ENCODE measurements at places on chromosomes 13 and 19.

GRCh38 chr13:32951580-32951979 is 64.6 kb upstream of the KL start:
- no peak for DNase-seq

GRCh38 chr13:86201477-86201876 is 402.3 kb upstream of the SLITRK6 start:
- DNase-seq = no peak

DNA sequence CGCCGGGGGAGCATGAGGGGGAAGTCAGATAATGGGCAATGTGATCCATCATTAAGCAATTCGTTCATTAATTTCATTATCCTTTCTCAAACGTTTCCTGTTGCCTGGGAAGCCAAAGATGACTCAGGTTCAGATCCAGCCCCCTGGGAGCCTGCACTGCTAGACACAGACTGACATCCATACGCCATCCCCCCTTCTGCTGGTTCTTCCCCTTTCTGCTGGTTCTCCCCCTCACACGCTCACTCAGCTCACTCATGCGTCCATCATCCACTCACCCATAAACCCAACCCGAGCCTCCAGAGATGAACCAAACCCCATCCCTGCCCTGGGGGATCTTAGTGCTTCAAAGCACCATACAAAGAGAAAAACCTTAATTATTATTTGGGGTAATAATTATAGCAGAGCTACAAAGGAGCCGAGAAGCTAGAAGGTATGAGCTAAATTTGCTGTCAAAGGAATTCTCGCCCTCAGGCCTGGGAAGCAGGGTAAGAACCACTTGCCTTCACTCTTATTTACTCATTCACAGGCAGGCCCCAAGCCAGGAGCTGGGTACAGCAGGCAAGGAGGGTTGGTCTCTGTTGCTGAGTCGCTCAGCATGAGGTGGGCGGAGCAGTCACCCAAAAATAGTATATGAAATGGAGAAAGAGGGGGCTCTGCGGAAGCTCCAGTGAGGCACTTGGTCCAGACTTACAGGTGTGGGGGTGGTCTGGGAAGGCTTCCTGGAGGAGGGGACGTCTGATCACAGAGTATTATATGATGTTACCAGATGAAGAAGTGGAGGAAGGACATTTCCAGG is 7.0 kb upstream of the ZNF444 start:
- DNase-seq = no peak

- no peak for DNase-seq
Measured at GRCh38 chr13:73715114-73715910, 418.9 kb downstream of the KLF12 start.

DNA sequence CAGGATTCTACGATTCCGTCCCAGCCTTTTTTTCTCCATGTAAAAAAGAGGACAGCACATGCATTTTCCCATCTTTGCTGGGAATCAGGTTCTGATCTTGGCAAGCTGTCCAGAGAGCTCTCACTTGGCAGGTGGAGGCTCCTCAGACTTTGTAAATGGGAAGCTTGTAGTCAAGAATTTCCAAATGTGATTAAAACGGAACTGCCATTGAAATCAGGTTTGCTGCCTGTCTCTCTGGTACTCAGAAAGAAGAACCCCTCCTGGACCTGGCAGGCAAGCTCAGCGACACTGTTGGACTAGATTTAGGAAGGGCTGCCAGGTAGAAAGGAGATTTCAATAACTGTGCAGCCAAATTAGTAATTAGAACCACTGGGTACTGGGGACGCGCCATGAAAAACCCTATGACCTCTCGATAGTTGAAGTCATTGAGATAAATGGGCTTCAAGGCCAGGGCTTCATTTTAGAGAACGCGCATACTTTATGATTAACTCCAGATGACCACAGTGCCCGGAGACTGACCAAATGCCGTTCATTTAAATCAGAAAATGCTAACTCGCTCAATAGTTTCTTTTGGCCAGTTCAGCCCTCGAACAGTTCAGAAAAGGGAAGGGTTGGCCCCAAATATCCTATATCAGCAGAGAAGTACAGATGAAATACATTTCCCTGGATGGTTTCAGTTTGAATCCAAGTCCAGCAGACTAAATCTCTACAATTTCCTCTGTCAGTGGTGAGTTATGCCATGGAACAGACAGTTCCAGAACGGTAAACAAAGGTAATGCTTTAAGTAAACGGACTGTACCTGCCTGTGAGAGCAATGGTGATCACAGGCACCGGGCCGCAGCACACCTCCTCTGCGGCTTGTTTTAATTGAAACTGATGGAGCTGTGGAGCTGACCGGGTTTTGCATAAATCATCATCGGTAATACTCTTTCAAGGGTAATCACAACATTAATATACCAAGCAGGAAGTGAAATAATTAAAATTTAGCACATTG is 517.4 kb downstream of the RFC3 start:
- peak; percentile 11 for DNase-seq

DNA sequence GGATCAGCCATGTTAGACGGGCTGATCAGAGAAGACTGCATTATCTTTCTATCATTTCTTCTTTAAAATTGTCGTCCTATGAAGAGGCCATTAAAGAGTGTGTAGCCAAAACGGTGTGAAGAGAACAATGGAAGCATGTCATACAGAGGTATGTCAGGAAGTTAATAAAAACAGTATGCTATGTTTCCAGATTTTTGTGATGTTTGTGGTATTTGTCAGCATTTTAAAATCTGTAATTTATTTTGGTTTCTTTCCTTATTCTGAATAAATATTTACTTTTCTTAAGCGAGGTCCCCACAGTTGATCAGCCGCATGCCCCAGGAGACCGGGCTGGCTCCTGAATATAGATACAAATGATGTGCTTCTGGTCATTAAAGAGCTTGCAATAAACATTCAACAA is 142.9 kb upstream of the SERP2 start:
- DNase-seq = no peak

GRCh38 chr13:33629605-33630360 is 188.2 kb upstream of the RFC3 start:
- DNase-seq = no peak

GRCh38 chr13:27826379-27827353 is 34.4 kb downstream of the GSX1 start:
- DNase-seq = peak; percentile 68

- no peak for DNase-seq
Measured at GRCh38 chr19:40512473-40513344, 45.9 kb downstream of the SPTBN4 start.

- DNase-seq = no peak
Measured at GRCh38 chr13:32905063-32905863, 111.0 kb upstream of the KL start.

GRCh38 chr19:15441317-15441716 is 8.4 kb downstream of the WIZ start:
- DNase-seq = no peak

DNA sequence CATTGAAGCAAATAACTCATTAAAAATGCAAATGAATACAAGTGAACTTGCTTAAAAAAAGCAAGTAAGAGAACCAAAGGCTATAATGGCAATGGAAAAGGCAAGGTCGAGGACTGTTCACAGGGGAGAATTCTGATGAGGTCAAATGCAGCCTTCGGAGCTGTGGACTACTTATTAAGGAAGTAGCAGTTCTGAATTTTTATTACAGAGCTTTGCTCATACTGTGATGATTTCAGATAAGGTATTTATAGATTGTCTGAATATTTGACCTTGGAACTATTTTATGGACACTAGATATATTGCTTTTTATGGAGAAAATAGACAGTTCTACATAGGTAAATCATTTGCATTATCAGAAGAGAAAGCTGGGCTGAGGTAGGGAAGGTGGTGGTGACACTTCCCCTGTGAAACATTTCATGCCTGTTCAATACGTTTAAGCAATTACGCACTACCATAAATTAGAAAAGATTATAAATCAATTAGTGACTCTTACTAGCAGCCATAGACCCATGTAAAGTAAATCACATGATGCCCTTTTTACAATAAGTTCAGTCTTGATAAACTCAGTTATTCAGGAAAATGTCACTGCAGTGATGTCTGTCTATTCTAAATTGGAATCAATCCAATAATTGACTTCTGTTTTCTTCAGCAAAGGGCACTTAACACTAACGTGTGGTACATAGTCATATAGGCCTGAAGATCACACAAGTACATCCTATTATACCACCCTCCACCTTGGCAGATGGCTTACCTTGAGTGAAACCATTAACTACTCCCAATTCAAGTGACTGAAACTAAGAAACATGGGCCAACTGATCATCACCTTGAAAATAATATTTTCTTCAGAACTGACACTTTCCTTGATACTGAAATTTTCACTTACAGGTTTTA is 260.0 kb downstream of the KLF12 start:
- DNase-seq = no peak

- no peak for DNase-seq
Measured at GRCh38 chr13:99922631-99923404, 48.7 kb downstream of the ZIC5 start.

GRCh38 chr13:46578590-46578975 is 25.6 kb downstream of the LRCH1 start:
- DNase-seq = no peak

DNA sequence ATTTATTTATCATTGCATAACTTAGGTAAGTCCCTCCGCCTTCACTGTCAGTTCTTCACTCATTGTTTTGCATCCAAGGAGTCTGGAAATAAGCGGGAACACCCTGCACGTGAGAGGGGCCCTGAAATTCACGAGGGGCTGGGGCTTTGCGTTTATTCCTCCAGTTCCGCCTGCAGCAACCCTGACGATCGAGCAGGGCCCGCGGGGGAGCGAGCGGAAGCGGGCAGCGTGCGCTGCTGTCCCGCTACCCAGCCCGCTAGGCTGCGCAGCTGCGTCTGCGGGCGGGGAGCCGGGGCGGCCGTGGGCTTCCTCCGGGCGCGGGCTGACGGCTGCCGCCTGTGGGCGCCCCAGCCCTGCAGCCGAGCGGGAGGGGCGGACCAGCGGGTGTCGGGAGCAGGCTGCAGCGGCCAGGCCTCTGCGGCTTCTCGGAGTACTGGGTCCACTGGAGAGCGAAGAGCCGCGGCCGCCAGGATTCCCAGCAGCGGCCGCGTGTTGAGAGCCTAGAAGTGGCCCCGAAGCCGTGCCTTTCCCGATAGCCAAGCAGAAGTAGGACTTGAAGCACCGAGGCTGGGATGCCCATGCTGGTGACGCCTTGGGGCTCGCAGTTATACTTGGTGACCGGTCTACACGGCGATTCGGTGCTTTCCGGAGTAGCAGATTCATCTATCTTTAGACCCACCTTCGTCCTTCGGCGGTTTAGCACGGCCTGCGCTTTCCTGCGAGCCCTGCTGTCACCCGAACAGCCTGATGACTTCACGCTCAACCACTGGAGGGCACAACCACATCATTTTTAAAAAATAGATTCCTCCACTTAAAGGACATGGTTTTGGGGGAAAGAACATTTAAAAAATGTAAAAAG is 32.9 kb upstream of the SACS start:
- DNase-seq = peak; percentile 69

DNA sequence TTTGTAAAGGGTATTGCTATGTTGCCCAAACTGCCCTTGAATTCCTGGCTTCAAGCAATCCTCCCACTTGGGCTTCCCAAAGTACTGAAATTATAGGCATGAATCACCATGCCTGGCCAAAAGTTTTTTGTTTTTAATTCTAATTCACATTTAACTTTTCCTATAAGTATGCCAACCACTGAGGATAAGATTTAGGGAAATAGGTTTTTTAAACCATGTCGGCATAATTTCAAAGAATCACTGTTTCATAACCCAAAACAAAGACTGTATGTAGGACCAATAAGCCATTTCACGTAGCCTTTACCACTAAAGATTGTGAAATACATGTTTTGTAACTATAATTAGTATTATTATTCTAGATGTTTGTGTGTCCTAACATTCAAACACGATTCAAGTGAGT is 8.2 kb downstream of the ZDHHC20 start:
- DNase-seq = no peak

GRCh38 chr19:47124937-47125668 is 5.5 kb upstream of the SAE1 start:
- DNase-seq = peak; percentile 58

DNA sequence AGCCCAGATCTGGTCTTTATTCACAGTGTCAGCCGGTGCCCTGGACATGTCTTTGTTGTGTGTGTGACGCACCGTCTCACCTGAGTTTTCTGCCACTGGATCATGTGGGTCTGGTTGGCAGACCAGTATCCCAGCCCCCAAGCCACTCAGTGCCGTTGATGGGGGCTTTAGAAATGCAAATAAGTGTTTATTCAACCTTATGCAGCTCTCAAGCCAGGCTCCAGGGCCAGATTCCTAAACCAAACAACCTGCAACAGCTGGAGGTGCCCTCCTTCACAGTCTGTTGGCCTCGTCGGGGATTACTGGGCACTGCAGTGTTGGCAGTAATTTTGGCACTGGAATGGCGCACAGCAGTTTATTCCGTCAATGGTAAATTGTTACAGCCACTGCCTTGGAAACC is 21.6 kb downstream of the FAM124A start:
- DNase-seq = no peak

GRCh38 chr13:66659701-66660467 is 570.3 kb downstream of the PCDH9 start:
- DNase-seq = no peak

- DNase-seq = peak; percentile 97
Measured at GRCh38 chr13:50124536-50125303, 109.5 kb downstream of the KCNRG start.

DNA sequence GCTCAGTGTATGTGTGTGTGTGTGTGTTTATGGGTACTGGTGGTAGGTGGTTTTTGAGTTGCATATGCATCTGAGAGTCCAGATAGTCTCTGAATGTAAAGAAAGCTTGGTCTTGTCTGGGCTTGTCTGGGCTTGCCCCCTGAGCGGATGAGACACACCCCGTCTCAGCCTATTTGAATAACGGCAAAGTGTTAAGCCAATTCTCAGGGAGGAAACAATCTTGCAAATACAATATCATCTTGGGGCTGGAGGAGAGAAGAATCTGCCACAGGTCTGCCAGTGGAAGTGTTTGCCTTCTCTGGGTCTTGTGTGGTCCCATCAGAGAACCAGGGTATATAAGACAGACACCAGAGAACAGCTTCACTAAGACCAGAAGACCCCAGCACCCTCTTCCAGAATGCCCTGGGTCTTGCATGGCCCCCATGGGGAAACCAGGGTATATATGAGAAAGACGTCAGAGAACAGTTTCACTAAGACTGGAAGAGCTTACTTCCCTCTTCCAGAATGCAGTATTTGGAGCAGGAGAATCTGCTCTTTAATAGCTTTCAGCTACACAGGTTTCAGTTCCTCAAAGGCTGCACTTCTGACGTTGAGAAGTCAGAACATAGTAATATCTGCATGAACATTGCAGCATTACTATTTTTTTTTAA is 13.3 kb downstream of the CD70 start:
- DNase-seq = no peak

Data from skin of body (tissue), 3 donors.